ENCODE measurements at places on chromosomes 7 and 10. TPM values are rescaled to one million over a fixed set of nuclear protein-coding genes. Genes with fewer than 3 reads are reported as not detected.

DNA sequence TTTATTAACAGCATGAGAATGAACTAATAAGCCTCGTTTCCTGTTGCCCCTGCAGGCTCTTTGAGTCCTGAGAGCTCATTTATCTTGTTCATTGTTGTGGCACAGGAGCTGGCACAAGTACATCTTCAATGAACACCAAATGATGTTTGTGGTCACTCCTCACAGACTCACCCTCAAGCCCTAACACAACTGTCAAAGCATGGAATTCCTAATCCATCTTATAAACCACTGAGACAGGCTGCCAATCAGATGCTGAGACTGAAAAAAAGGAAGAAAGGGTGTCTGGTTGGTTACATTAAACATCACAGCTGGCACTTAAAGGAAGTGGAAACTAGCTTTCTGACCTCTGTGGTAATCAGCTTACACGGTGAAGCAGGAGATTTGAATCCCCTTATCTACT is 7.7 kb upstream of the CCDC172 start:
- DNase-seq: no peak
- H3K27me3 ChIP-seq: no peaks in the 10 kb centered on the region
- no peaks in the 10 kb centered on the region for H3K4me1 ChIP-seq

DNA sequence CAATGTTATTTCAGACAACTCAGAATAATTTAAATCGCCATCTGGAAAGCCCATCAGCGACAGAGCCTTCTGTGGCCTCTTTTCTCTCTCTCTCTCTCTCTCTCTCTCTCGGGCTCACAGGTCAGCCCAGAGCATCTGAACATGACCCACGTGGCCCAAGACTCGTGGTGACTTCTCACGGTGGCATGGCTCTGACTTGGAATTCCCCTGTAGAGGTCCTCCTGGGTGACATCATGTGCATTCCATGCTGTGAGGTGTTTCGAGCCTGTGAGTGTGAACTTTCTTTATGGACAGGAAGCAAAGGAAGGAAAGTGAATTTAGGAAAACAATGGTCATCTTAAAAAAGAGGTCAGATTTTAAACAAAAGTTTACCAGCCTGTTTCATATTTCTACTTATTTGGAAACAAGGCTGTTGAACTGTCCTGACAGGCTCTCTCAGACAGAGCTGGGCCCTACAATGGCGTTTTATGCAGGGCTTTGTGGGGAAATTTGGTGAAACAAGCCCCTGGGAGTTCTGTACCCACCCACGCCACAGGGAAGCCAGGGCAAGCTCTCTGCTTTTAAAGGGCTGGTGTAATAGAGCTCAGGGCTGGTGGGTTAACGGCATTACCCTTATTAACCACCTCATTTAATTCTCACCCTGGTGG is 359.7 kb upstream of the ZNF32 start:
- no peaks in the 10 kb centered on the region for H3K4me1 ChIP-seq
- no peaks in the 10 kb centered on the region for H3K36me3 ChIP-seq
- no peak overlapping the region for H3K27ac ChIP-seq
- H3K4me3 ChIP-seq: no peak overlapping the region
- no peak for DNase-seq

- H3K27me3 ChIP-seq: no peaks in the 10 kb centered on the region
- no peak overlapping the region for H3K4me3 ChIP-seq
- H3K27ac ChIP-seq: no peak overlapping the region
- peaks cover 33% of the 10 kb centered on the region for H3K4me1 ChIP-seq
- no peaks in the 10 kb centered on the region for H3K36me3 ChIP-seq
- no peak for DNase-seq
Observed at GRCh38 chr7:131369354-131369753, 41.7 kb downstream of the MKLN1 start.

COL17A1 gene
- 0.73 TPM for total RNA-seq

EPO gene
- not detected for total RNA-seq

NPFFR1 gene
- 0.20 TPM for total RNA-seq

FKBP6 gene
- total RNA-seq: not detected

NEBL gene
- 12.7 TPM for total RNA-seq

GRCh38 chr7:116315293-116315692 is 105.0 kb downstream of the TES start:
- no peak for DNase-seq
- H3K36me3 ChIP-seq: no peaks in the 10 kb centered on the region
- H3K27me3 ChIP-seq: no peaks in the 10 kb centered on the region
- peaks cover 21% of the 10 kb centered on the region for H3K4me1 ChIP-seq

PDE1C gene
- total RNA-seq: 34.0 TPM

DNA sequence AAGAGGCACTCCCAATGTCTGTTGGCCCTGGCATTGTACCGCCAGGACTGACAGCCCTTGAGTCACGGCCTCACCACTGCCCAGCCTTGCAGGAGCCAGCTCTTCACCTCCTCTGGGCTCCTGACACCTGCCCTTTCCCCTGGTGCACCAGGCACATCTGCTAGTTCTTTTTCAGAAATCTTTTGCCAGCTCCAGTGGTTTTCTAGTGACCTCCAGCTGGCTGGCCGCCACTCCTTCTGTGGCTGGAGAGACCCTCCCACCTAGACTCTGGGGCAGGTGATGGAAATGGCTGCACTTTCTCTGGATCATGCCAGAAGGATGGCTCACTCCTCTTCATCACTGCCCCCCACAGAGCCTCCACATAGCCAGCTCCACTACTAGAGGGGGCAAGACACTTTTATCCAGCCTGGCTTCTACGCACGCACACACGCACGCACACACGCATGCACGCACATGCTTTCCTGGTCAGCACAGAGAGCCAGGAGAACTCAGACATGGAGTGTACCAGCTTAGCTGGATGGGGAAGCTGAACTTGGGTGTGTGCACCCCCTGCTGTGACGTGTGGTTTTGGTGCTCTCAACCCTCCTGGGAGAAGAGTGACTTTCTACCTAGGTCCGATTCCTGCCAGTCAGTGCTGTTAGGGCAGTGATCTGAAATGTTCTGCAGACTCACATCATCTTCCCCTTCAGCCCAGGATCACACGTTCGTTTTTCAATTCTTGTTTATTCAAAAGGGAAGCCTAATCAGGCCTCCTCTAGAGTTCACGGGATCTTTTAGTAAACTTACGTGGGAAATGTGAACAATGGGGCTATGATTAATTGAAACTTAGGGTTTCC is 222.0 kb downstream of the PRPF18 start:
- no peaks in the 10 kb centered on the region for H3K36me3 ChIP-seq
- H3K27ac ChIP-seq: no peak overlapping the region
- H3K4me1 ChIP-seq: no peaks in the 10 kb centered on the region
- no peak for DNase-seq

- peaks cover 88% of the 10 kb centered on the region for H3K27me3 ChIP-seq
- H3K27ac ChIP-seq: no peak overlapping the region
- H3K36me3 ChIP-seq: peaks cover 5% of the 10 kb centered on the region
- H3K4me3 ChIP-seq: no peak overlapping the region
Observed at GRCh38 chr10:113420057-113420732, 132.7 kb upstream of the HABP2 start.

SLC39A12 gene
- not detected for total RNA-seq

SFRP4 gene
- not detected for total RNA-seq

CYP3A7 gene
- 0.86 TPM for total RNA-seq

HIPK2 gene
- total RNA-seq: 33.4 TPM

DNA sequence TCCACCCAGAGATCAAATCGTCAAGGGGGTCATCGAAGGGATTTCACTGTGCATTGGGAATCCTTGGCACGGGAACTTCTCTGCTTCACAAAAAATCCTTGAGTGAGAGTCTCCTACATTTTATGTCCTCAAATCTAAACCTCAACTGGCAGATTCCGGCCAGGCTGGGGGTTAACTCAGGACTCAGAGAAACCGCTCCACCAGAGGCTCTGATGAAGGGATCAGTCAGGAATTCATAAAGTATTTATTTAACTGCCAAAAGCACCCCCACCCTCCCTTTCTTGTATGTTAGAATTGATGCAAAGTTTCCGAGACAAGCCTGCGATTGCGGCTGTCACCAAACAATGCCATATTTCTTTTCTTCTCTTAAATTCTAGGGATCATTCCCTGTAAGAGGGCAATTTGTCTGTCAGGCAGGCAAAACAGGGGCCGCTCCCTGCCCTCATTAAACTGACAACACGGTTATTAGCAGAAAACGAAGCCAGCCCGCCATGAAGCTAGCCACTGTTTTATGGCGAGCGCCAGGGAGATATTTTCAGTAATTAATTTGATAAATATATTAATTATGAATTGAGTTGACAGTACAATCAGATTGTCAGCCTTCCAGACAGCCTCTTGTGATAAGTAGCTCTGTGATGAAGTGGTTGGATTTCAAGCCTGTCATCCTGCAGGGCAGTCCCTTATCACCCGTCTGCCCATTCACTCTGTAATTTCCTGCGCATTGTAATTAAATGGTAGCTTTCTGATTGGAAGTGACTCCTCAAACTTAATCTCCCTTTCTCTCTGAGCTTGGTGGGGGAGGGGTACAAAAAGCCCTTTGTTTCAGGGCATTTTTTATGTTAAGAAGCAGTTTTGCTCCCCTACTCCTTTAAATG is 153.0 kb upstream of the GPR26 start:
- H3K27ac ChIP-seq: no peak overlapping the region
- no peaks in the 10 kb centered on the region for H3K4me1 ChIP-seq

GTPBP10 gene
- 22.5 TPM for total RNA-seq

MSMB gene
- 7.4 TPM for total RNA-seq

IL2RA gene
- not detected for total RNA-seq

DNA sequence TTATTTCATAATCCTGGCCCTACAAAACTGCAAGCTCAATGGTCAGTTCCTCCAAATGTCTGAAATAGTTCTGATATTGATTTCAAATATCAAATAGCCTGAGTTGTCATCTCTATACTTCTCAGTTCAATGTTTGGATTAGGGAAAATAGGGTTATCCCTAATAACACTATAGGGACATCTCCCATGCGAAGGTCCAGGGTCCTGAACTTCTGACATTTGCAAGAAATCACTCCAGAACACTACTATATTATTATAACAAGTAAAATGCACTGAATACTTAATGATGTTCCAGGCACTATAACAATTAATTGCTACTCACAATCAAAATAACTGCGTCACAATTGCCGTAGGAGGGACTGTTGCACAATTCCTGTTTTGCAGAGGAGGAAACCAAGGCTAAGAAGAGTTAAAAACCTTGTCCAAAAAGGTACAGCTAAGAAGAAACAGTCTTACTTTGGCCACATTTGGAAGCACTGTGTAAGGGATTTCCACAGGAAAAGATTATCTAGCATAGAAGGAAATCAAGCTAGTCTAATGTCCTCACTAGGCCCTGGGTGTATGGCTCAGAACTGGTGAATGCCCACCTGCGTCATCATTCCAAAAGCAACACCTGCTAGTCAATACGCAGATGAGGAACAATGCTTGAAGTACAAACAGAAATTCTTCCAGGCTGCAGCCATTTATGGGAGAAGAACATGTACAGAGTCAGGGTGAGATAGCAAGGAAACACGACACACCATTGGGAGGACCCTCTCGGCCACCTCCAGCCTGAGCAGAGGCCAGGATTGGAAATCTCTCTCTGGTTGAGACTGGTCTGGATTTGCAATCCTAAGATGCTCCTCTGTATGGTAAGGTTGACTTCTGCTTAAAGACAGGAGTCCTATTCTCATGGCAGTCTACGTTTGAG is 48.3 kb downstream of the ABLIM1 start:
- H3K4me1 ChIP-seq: peaks cover 61% of the 10 kb centered on the region
- no peaks in the 10 kb centered on the region for H3K27me3 ChIP-seq
- no peak overlapping the region for H3K27ac ChIP-seq

DNA sequence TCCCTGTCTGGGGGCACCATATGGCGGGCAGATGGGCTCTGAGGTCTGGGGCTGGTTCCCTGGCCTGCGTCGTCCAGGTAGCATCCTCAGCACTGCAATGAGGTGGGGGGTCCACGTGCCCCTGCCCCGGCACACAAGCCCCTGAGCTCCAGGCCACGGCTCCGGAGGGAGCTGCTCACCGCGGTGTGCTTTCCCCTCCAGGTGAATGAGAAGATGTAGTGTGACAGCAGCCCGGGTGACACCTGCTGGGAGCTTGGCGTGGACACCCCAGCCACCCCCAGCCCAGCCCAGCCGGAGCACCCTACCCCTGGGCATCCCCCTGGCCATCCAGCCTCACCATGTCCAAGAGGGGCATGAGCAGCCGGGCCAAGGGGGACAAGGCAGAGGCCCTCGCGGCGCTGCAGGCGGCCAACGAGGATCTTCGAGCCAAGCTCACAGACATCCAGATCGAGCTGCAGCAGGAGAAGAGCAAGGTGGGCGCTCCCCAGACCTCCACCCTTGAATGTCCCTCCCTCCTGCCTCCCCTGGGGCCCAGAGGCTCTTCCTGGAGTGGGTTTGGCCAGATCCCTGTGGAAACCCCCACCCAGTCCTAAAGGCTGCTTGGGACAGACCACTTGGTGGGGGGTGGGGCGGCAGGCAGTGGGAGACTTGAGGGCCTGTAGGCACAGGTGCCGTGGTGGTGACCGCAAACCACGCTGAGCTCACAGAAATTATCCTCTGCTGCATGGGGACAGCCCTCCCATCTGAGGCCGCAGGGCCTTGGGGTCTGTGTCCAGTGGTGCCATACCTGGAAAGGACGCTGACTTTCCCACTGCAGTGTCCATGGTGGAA is 38.9 kb downstream of the JAKMIP3 start:
- no peak overlapping the region for H3K27ac ChIP-seq
- no peaks in the 10 kb centered on the region for H3K36me3 ChIP-seq
- H3K4me1 ChIP-seq: no peaks in the 10 kb centered on the region
- no peak for DNase-seq
- H3K4me3 ChIP-seq: no peak overlapping the region

- DNase-seq: no peak
- no peaks in the 10 kb centered on the region for H3K36me3 ChIP-seq
- H3K4me3 ChIP-seq: no peak overlapping the region
- peaks cover 35% of the 10 kb centered on the region for H3K4me1 ChIP-seq
- no peak overlapping the region for H3K27ac ChIP-seq
Observed at GRCh38 chr7:142915315-142915714, 18.2 kb downstream of the TRPV5 start.

GRCh38 chr10:120929166-120929565 is 78.0 kb downstream of the WDR11 start:
- no peak for DNase-seq
- H3K36me3 ChIP-seq: no peaks in the 10 kb centered on the region
- H3K4me1 ChIP-seq: no peaks in the 10 kb centered on the region
- H3K27me3 ChIP-seq: peaks cover 22% of the 10 kb centered on the region

DNA sequence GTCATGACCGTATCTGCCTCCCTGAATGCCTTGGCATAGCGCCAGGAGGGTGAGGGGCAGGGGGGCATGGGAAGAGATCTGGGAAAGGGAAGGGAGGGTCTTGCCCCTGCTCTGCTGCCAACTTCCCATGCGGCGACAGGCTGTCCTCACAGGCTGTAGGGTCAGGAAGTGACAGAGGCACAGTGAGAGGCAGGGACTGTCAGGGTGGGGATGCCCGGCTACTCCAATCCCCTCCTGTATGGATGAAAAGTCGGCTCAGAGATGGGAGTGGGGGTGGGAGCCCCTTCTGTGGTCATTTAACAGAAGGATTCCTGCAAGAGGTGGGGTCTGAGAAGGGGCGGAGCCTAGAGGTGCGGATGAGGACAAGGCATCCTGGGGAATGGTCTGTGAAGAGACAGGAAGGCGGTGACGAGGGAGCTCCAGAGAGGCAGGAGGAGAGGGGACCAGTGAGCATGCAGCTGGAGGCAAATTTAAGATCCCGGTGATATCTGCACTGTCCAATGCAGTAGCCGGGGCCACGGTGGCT is 20.8 kb upstream of the UNC5B start:
- no peaks in the 10 kb centered on the region for H3K4me1 ChIP-seq
- no peak for DNase-seq
- H3K36me3 ChIP-seq: no peaks in the 10 kb centered on the region
- no peak overlapping the region for H3K4me3 ChIP-seq
- no peak overlapping the region for H3K27ac ChIP-seq
- peaks cover 100% of the 10 kb centered on the region for H3K27me3 ChIP-seq

Measured in Calu3 (cell line).